ENCODE measurements at places on chromosomes 13 and 19. TPM values are rescaled to one million over a fixed set of nuclear protein-coding genes. Genes with fewer than 3 reads are reported as not detected.

The NKPD1 gene
- 0.10 TPM for total RNA-seq

The SPART gene
- 24.6 TPM for total RNA-seq

The SMIM24 gene
- 0.44 TPM for total RNA-seq

The ZNF135 gene
- not detected for total RNA-seq

The PALM3 gene
- 2.2 TPM for total RNA-seq

The LILRA1 gene
- not detected for total RNA-seq

The RBM26 gene
- total RNA-seq, result 26.4 TPM

The RNF113B gene
- not detected for total RNA-seq

The DCT gene
- not detected for total RNA-seq

The ACTL9 gene
- total RNA-seq, result not detected

The RGL3 gene
- total RNA-seq, result 1.9 TPM

The ARHGAP35 gene
- total RNA-seq, result 30.9 TPM

The GADD45GIP1 gene
- total RNA-seq, result 54.7 TPM

The ZNF83 gene
- 0.16 TPM for total RNA-seq

The PDE4C gene
- 0.15 TPM for total RNA-seq

The STARD13 gene
- 3.8 TPM for total RNA-seq

The ERFL gene
- total RNA-seq, result 0.25 TPM

The CKAP2 gene
- 32.4 TPM for total RNA-seq

The LYPD5 gene
- total RNA-seq, result 0.17 TPM

The NKG7 gene
- not detected for total RNA-seq
